ENCODE measurements at places on chromosomes 7 and 10. TPM values are rescaled to one million over a fixed set of nuclear protein-coding genes. Genes with fewer than 3 reads are reported as not detected.

GPR158 gene
- total RNA-seq = 0.07 TPM

COL13A1 gene
- 0.36 TPM for total RNA-seq

UFSP1 gene
- total RNA-seq = 6.9 TPM

ZNF398 gene
- 8.0 TPM for total RNA-seq

KIAA1217 gene
- total RNA-seq = 1.4 TPM

ANKRD30A gene
- 0.31 TPM for total RNA-seq

POM121 gene
- total RNA-seq = 42.7 TPM

ARID5B gene
- total RNA-seq = 1.2 TPM

ERCC6 gene
- total RNA-seq = 5.6 TPM

FGL2 gene
- not detected for total RNA-seq

BTBD16 gene
- total RNA-seq = 1.7 TPM

JAKMIP3 gene
- total RNA-seq = 1.1 TPM

SH2D4B gene
- 0.10 TPM for total RNA-seq

SYT15B gene
- 3.5 TPM for total RNA-seq

CLRN3 gene
- total RNA-seq = not detected

RPEL1 gene
- total RNA-seq = 0.09 TPM

SRRM3 gene
- total RNA-seq = 12.0 TPM

SLC13A4 gene
- total RNA-seq = not detected

SPDYE5 gene
- total RNA-seq = not detected

MINDY4 gene
- total RNA-seq = 2.8 TPM

FBXL13 gene
- total RNA-seq = 0.26 TPM

ERVW-1 gene
- not detected for total RNA-seq

UCN3 gene
- not detected for total RNA-seq

SORCS1 gene
- not detected for total RNA-seq

GHRHR gene
- not detected for total RNA-seq

CRHR2 gene
- not detected for total RNA-seq

CYP2E1 gene
- total RNA-seq = not detected

PMS2 gene
- 12.9 TPM for total RNA-seq

SLC18A2 gene
- total RNA-seq = 0.03 TPM

SPDYE3 gene
- total RNA-seq = not detected

HOXA3 gene
- 6.4 TPM for total RNA-seq

CYP26C1 gene
- total RNA-seq = not detected

EFCAB10 gene
- total RNA-seq = 2.7 TPM

ZNF425 gene
- total RNA-seq = 1.7 TPM

GNGT1 gene
- total RNA-seq = not detected

NPFFR1 gene
- not detected for total RNA-seq

MYH16 gene
- 0.32 TPM for total RNA-seq

AP3M1 gene
- 35.4 TPM for total RNA-seq

AP5Z1 gene
- total RNA-seq = 34.8 TPM

ASB10 gene
- not detected for total RNA-seq

FKBP6 gene
- not detected for total RNA-seq

MBL2 gene
- total RNA-seq = not detected

PKD2L1 gene
- total RNA-seq = 0.09 TPM

TMEM176A gene
- not detected for total RNA-seq

Data from A549 treated with GW870086 at 1 μM for 4 hours (cell line).